ENCODE measurements at places on chromosomes 6 and 20.

DNA sequence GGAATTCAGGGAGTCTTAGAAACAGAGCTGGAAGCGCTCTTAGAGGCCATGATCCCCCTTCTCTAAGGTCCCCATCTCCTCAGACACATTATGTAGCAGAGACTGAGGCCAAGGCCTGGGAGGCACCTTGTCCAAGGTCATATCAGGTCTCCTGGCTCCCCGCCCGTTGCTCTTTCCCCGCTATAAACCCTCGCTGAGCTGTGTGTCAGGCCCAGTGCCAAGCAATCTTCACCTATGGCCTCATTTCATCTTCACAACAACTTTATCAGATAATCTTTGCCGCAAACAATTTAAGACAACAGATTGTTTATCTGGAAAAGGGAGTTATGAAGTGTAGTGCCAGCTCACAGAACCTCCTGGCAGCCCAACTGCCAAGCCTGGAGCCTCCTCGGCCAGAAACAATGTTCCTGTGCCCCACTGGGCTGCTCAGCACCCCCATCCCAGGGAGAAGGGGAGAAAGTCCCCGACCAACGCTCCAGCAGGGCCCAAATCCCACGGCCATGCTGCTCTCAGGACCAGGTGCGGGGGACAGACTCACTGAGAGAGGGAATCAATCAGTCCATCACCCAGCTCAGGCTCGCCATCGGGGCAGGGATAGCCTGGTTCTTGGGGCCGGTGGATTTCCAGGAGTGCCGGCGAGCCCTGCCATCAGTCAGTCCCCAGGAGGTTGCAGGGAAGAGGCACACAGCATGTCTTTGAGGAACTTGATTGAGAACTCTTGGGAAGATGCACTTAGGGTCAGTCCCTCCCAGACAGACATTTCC, 16.9 kb upstream of the FANCE start:
- no peak for DNase-seq

GRCh38 chr6:165906-166305, 126.4 kb upstream of the DUSP22 start:
- no peak for DNase-seq

DNA sequence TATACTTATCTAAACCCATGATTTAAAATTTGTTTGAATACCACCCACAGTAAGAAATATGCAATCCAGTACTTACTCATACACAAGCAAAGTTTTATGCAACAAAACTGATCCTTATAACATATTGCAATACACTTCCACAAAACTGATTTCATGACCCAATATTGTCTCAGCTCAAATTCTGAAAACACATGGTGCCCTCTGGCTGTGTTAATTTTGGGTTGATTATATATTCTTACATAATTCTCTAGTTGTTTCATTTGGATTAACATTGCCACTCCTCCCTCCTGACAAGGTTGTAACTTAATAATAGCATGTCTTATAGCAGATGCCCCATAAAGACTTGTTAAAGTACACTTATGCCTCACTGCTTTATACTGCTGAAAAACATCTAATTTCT, 73.0 kb upstream of the TULP1 start:
- no peak for DNase-seq

DNA sequence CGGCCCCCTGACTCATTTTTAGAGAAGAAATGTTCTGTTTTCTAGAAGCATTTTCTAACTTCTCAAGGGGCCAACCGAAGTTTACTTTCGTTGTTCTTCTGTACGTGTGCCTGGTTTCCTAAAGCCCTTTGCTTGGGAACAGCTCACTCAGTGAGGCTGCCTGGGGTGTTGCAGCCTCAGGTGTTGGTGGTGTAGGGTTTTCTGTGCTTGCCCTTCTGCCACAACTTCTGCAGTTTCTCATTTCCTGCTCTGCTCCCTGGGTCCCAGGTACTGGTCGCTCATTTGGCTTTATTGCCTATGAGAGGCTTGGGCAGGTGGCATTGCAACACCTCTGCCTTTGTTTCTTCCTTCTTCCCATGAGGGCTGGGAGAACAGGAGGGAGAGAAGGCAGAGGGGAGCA, 278.3 kb downstream of the SOX4 start:
- no peak for DNase-seq

DNA sequence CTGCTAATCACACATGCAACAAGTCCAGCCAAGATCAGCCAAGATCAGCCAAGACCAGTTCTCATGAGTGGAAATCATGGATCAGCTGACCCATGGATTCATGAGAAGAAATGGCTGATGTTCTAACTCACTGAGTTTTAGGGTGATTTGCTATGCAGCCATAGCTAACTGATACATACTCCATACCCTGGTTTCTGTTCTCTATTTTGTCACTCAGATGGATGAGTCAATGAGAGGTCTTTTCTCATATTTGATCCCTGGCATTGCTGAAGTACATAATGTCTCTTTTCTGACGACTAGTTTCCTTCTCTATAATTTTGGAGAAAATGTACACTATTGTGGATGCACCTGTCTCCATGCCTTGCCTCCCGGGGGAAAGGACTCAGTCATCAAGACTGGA, 118.4 kb upstream of the LY86 start:
- DNase-seq: no peak

- no peak for DNase-seq
These were observed 88.2 kb downstream of the SAMD3 start for GRCh38 chr6:130134582-130134981.

DNA sequence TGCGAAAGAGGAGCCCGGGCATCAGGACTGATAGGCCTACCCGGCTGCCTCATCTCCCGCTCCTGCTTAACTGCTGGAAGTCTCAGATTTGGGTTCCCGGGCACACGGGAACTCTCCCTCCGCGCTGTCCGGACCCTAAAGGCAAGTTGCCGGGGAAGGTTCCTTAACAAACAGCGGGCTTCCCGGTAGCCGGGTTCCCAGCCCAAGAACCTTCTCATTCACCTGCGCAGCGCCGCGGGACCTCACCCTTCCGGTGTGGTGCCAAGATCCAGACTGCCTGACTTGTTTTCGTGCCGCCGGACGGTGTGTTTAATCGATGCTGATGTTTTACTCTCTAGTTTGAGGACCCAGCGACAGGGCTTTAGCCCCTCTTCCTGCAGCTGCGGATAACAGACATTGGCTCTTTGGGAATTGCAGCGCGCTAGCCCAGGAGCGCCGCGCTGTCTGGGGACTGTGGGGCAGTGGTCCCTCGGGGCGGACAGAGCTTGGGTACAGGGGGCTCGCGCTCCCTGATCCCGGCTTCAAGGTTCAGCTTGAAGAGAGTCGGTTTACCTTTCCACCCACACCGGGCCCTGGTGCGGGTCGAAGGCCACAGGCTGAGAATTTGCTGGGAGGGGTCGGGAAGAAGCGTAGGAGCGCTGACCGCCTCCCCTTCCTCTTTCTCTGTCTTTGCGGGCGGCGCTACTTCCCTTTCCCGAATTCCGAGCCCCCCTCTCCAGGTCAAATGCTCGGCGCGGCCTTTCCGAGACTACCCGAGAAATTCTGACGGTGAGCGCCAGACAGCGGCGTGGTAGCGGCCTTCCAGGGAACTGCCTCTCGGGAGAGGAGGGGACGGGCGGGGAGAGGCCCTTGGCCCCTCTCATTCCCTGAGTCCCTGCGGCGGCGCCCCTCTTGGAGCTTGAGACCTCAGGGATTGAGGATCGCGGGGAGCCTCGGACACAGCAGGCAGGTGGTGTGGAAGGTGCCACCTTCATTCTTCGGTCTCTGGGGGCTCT, 17.2 kb downstream of the ABT1 start:
- no peak for DNase-seq

DNA sequence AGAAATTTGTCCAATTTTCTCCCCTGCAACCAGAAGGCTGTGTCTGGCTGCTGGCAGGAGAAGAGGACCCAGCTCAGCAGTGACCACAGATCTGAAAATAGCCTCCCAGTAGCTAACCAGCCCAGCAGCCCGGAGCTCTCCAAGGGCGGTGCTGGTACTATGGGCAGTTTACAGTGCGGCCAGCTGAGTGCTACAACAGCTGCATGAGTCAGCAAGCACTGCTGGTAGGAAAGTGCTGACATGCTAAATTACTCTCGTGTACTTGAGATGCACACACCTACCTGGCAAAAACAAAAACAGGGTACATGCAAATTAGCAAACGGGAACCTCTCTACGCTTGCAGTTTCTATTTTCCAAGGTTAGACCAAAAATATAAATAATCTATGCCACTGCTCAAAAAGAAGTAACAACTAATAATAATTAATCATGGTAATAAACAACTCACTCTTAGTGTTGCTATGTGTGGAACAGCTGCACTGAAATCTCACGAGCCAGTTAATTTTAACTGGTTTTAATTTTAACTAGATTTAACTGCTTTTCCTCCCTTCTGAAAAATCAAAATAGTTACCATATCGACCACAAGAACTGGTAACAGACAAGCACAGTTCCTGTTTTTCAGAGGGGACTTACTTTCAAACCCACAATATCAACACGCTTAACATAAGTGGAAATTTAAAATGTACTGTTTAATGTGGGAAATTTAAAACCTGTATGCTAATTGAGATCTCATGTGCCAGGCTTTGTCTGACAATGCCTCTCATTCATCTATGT, 10.8 kb downstream of the BACH2 start:
- DNase-seq: no peak

DNA sequence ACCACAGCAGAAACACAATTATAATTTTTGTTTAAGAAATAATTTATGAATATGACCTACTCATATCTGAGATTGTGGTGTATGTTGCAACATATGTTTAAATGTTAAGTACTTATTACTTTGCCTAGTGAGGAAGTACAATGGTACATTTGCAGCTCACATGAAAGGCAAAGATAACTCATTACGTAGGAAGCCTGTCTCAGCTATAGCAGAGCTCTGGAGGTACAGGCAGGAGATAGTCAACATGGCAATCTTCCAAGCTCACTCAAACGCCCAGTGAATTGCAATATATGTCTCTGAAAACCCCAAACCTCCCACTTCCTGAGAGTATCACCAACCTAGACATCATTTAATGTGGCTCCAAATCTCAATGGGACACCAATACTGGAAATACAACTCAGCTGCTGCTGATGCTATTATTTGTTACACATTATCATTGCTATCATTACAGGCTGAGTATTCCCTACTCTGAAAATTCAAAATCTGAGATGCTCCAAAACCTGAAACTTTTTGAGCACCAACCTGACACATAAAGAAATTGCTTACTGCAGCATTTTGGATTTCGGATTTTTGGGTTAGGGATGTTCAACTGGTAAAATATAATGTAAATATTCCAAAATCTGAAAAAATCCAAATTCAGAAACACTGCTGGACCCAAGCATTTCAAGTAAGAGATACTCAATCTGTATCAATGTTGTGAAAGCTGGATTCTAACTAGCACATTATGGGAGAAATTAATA, 25.1 kb upstream of the GSTA4 start:
- DNase-seq: no peak

DNA sequence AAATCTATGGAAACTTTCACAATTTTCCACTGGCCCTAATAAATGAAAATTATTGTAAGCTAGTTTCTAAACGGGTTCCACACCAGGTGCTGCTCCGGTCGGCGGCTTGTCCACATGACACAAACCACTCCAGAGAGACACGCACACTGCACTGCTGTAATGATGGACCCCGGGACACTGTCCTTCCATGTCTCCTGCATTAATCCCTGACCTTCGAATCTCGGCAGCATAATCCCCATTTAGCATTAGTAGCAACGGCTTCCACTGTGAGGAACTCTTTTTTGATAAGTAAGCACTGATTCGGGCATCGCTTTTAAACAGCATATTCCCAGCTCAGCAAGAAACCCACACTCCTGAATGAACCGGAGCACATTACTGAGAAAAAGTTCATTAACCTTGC, 43.5 kb downstream of the INSM1 start:
- DNase-seq: no peak

DNA sequence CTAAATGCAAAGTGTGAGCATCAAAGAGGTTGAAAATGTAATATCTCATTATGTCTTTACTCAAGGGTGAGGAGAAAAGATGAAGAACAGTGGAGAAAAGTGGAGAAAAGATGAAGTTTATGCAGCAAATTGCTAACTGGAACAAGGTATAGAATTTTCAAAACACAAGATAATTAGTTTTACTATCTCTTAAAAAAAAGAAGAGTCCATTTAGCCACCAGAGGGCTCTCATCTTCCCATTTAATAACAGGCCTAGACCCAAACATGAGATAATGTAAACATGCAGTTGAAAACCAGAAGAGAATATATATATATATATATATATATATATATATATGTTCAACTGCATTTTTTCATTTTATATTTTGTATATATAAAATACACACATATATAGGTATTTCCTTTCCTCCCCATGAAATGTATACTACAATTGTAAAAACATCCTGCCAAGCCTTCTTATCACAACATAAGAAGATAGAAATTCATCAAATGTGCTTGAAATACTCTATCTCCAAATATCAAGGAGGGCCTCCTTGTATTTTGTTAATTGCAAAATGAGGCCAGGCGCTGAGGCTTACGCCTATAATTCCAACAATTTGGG, 78.4 kb downstream of the ADTRP start:
- DNase-seq: no peak

- DNase-seq: no peak
These were observed 32.4 kb downstream of the MDGA1 start for GRCh38 chr6:37665304-37665703.

GRCh38 chr20:19812696-19813095, 54.6 kb downstream of the RIN2 start:
- no peak for DNase-seq

DNA sequence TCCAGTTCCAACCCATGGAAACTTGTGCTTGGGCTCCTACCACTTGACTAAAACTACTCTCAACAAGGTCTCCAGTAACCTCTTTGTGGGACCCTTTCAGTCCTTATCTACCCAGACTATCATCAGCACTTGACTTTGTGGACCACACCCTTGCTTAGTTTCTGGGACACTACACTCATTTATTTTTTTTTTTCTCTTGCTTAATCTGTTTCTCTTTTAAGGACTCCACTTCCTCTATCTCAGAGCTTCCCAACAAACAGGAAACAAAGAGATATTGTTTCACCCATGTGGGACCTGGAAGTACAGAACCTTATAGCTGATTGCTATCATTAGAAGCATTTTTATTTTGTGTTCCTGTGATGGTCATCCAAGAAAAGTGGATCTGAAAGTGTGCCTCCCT, 28.8 kb upstream of the ME1 start:
- DNase-seq: no peak

DNA sequence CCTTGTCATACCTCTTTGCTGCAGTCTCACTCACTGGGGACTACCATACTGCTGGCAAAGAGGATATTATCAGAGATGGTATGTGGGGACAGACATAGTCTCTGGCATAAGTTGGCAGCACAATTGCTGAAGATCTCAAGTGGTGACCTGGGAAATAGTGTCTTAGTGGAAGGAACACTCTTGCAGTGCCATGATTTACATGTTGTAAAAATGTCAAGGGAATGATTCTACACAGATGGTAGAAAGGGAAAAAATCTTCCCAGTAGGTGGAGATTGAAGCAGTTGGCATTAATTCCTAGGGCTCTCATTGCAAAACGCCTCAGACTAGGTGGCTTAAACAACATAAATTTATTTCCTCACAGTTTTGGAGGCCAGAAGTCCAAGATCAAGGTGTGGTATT, 662.2 kb downstream of the DHX35 start:
- DNase-seq: no peak

DNA sequence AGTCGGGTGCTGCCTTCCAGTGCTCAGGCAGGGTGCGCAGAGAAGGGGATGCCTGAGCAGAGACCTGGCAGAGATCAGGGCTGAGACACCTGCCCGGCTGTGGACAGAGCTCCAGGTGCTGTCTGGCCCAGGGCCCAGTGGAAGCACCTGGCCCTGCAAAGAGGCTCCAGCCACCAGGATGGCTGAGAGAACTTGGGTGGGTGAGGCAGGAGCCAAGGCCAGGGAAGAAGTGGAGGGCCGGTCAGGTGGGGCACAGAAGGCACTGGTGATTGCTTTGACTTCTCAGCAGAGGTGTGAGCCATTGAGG, 31.2 kb downstream of the PNLDC1 start:
- no peak for DNase-seq

GRCh38 chr20:34922654-34923381, 32.8 kb downstream of the GSS start:
- no peak for DNase-seq

- DNase-seq: no peak
These were observed 23.3 kb downstream of the MTFR2 start for GRCh38 chr6:136226674-136227377.
